ENCODE measurements at places on chromosomes 7 and 10. TPM values are rescaled to one million over a fixed set of nuclear protein-coding genes. Genes with fewer than 3 reads are reported as not detected.

Gene TLL2
- 0.09 TPM for total RNA-seq

Gene SUN3
- not detected for total RNA-seq

Gene UNC5B
- total RNA-seq, result 0.88 TPM

Gene ATG9B
- total RNA-seq, result 0.60 TPM

Gene TDRD1
- total RNA-seq, result not detected

Gene AKR1D1
- not detected for total RNA-seq

Gene SPRN
- total RNA-seq, result 0.25 TPM

Gene KLF6
- 105 TPM for total RNA-seq

Gene OR9A4
- total RNA-seq, result not detected

Gene MNX1
- total RNA-seq, result 5.6 TPM

Gene PNLIPRP3
- not detected for total RNA-seq

Gene FRMD4A
- 4.3 TPM for total RNA-seq

Gene OR2A5
- not detected for total RNA-seq

Gene SEMA3A
- total RNA-seq, result 4.7 TPM

Gene C7orf33
- not detected for total RNA-seq

Gene HSPA12A
- 12.6 TPM for total RNA-seq

Gene UTF1
- total RNA-seq, result not detected

Gene PRKCQ
- total RNA-seq, result 4.0 TPM

Gene TBC1D12
- 5.1 TPM for total RNA-seq

Gene TMEM236
- 0.07 TPM for total RNA-seq

Gene NEBL
- 6.4 TPM for total RNA-seq

Gene GLI3
- 0.09 TPM for total RNA-seq

Gene FRA10AC1
- 6.2 TPM for total RNA-seq

Gene SVOPL
- not detected for total RNA-seq

Gene FOXP2
- not detected for total RNA-seq

Gene HOXA5
- total RNA-seq, result 3.9 TPM

Gene SPACDR
- total RNA-seq, result 0.68 TPM

Gene CRYGN
- not detected for total RNA-seq

Gene LIPN
- total RNA-seq, result not detected

Gene ZSCAN21
- total RNA-seq, result 12.4 TPM

Gene PTPN12
- 48.6 TPM for total RNA-seq

Gene AKR1C4
- total RNA-seq, result 0.30 TPM

Gene VIM
- 1,928 TPM for total RNA-seq

Gene GPR85
- not detected for total RNA-seq

Gene LHFPL3
- not detected for total RNA-seq

Gene GPER1
- total RNA-seq, result 0.78 TPM

Gene OPN1SW
- not detected for total RNA-seq

Gene NME8
- not detected for total RNA-seq

Gene TRIM4
- 26.6 TPM for total RNA-seq

Gene CYP2C8
- total RNA-seq, result not detected

Gene IDI2
- total RNA-seq, result not detected

Gene ICA1
- total RNA-seq, result 0.90 TPM

Measured in A549 treated with CORT108297 at 1 μM for 4 hours (cell line).